ENCODE measurements at places on chromosomes 11 and 22.

GRCh38 chr11:61793083-61793828, 545 bp downstream of the FEN1 start:
- no peak for DNase-seq

DNA sequence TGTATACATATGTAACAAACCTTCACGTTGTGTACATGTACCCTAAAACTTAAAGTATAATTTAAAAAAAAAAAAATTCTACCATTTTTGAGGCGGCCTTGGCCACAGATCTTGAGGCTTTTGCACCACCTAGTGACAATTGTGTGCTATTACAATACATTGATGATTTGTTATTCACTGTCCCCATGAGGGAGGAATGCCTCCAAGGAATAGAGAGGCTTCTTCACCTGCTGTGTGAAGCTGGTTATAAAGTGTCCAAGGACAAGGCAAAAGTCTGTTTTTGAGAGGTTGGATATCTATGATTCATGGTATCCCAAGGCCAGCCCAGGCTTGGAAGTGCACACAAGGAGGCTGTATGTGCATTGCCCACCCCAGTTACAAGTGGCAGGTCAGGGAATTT, 30.7 kb downstream of the SLC22A25 start:
- peak; percentile 1 for DNase-seq

DNA sequence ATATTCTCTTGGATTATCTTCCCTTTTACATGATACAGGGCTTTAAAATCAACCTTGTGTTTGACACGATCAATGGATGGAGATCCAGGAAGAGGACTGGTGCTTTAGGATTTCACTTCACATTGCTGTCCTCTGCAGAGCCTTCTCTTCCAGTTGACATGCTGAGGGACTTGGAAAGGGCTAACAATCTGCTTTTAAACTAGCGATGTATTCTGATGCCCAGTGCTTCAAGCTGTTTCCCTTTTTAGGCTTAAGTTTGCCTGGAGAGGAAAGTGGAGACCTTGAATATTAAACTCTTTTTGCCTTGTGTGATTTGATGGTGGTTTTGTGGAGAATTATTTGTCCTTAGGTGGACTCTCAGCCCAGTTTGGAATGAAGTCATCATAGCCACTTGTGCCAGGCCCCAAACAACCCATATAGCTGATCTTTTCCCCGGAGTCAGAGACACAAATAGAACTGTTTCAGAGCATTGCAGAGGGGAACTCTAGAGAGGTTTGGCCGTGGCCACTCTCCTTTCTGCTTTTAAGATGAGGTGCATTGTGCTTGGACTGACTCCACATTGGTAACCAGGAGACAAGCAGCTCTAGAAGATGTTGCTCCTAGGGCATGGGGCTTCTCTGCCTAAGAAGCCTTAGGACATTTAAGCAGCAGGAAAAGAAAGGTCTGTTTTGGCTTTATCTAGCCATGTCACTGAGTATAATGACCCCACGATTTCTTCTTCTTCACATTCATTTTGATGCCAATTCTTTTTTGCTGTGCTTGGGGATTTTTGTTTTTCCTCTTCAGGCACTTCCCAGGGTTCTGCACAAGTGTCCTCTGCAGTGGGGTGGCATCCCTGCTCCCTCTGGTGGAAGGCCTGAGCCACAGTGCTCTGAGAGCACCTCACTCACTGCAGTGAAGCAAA, 152.8 kb downstream of the NCAM1 start:
- DNase-seq: no peak

- DNase-seq: no peak
Observed at GRCh38 chr11:70912226-70912840, 340.0 kb downstream of the SHANK2 start.

- no peak for DNase-seq
Observed at GRCh38 chr11:133443206-133443747, 89.0 kb downstream of the OPCML start.

- no peak for DNase-seq
Observed at GRCh38 chr11:15907806-15908205, 448.5 kb downstream of the SOX6 start.

DNA sequence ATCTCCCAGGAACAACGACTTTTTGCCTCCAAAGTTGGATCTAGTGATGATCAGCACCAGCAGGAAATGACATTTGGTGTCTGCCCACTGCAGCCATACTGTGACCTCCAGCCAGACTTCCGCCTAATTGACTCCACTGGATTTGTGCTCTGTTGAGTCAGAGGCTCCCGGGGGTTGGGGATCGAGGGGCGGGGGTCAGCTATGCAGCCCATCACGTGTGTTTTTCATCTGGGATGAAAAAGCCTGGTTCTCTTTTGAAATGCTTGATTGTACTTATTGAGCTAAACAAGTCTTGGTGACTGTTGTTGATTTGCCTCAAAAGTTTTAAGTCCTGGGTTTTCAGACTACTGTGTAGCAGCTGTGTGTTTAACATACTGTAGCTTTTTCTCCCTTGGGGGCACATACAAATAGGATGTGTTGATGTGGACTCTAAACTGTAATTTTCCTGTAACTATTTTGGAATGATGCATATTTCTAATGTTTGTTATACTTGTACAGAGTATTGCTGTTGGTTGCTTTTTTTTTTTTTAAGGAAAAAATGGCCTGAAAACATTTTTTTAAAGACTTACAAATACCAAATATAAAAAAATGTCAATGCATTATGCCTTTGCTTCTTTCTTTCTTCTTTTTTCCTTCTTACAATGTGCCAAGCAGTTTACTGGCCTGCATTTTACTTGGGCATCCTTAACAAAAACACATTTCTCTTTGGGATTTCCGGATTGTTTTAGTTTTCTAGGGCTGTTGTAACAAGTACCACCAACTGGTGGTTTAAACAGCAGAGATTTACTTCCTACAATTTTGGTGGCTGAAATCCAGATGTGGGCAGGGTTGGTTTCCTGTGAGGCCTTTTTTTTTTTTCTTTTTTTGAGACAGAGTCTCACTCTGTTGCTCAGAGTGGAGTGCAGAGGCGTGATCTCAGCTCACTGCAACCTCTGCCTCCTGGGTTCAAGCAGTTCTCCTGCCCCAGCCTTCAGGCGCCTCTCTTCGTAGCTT, 46.1 kb upstream of the OR4B1 start:
- DNase-seq: no peak

- peak; percentile 77 for DNase-seq
Observed at GRCh38 chr22:19891317-19892256, 36.9 kb upstream of the GNB1L start.

GRCh38 chr11:118287006-118287405, 17.5 kb upstream of the CD3E start:
- no peak for DNase-seq
